ENCODE measurements at places on chromosomes 5 and 9.

DNA sequence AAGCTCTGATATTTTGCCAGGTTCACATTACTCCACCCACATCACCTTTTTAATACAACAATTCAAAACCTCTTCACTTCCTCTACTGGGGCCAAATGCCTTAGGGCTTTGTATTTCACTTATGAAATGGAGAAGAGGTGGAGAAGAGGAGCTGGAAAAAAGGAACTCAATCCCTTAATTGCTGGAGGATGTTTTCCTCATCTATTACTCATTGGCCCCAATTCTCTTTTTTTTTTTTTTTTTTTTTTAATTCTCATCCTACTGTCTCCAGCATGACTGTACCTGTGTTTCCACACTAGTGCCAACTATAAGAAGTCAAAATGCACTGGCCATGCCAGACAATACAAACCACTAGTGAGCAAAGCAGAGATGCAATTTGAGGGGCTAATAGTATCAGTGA, 20.9 kb downstream of the FAM13B start:
- no peak for DNase-seq

DNA sequence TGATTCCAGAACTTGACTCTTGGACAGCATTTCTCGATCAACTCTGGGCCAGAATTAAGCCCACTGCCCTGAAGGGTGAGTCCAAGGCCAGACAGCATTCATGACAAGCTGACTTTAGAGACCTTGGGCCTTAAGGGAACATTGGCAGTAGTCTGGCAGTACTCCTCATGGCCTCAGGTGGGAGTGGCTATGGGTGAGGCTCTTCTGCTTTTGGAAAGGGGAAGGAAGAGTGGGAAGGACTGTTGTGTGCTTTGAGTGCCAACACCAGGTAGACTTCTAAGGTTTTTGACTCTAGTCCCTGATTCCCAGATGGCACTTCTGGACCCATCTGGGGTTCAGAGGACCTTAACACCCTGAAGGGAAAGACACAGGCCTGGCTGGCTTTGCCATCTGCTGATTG, 530.4 kb downstream of the ACTL7B start:
- DNase-seq = no peak

- no peak for DNase-seq
Measured at GRCh38 chr5:154648229-154648628, 106.9 kb upstream of the LARP1 start.

DNA sequence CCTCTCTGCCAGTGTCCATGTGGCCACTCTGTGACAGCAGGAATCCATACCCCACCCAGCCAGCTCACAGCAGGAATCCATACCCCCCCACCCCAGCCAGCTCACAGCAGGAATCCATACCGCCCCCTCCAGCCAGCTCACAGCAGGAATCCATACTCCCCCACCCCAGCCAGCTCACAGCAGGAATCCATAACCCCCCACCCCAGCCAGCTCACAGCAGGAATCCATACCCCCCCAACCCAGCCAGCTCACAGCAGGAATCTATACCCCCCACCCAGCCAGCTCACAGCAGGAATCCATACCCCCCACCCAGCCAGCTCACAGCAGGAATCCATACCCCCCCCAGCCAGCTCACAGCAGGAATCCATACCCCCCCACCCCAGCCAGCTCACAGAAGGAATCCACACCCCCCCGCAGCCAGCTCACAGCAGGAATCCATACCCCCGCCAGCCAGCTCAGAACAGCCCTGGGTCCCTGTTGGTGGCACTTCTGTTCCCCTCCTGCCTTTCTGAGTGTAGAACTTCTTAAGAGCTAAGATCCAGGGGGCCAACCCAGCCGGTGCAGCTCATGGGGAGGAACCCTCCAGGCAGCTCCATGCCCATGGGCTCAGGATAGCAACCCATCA, 8.4 kb upstream of the RXRA start:
- DNase-seq = no peak

- DNase-seq = no peak
Measured at GRCh38 chr5:130052752-130053151, 148.5 kb downstream of the CHSY3 start.

- no peak for DNase-seq
Measured at GRCh38 chr5:141508798-141509611, 20.1 kb downstream of the PCDHGC5 start.
